Hair follicle dermal papilla cell (primary cell): ENCODE measurements at places on chromosomes 13 and 19. TPM values are rescaled to one million over a fixed set of nuclear protein-coding genes. Genes with fewer than 3 reads are reported as not detected.

UHRF1 gene
- 13.7 and 19.1 TPM in 2 replicates for total RNA-seq

ZNF440 gene
- total RNA-seq: 8.5 and 10.4 TPM in 2 replicates

ZNF841 gene
- 38.1 and 41.0 TPM in 2 replicates for total RNA-seq

TMEM38A gene
- 0.97 and 1.3 TPM in 2 replicates for total RNA-seq

ZNF534 gene
- total RNA-seq: not detected in 2 replicates

FFAR2 gene
- total RNA-seq: not detected in 2 replicates

DNAAF3 gene
- 0.24 TPM in 1 of 2 replicates, not detected in the other for total RNA-seq

CEACAM4 gene
- not detected in 2 replicates for total RNA-seq

CD177 gene
- under 0.01 TPM in 1 of 2 replicates, not detected in the other for total RNA-seq

NOTCH3 gene
- 6.9 and 14.4 TPM in 2 replicates for total RNA-seq

TBC1D4 gene
- 35.2 and 43.0 TPM in 2 replicates for total RNA-seq

KLK14 gene
- not detected in 2 replicates for total RNA-seq

DAND5 gene
- total RNA-seq: 0.65 and 0.85 TPM in 2 replicates

PCSK4 gene
- 2.3 and 2.8 TPM in 2 replicates for total RNA-seq

UPK1A gene
- not detected in 2 replicates for total RNA-seq

CASP14 gene
- 0.12 TPM in 1 of 2 replicates, not detected in the other for total RNA-seq

NANOS3 gene
- 0.49 TPM in 1 of 2 replicates, not detected in the other for total RNA-seq

TSPAN16 gene
- not detected in 2 replicates for total RNA-seq

KPTN gene
- total RNA-seq: 2.6 and 2.8 TPM in 2 replicates

NCAN gene
- under 0.01 TPM in 1 of 2 replicates, not detected in the other for total RNA-seq

PSG7 gene
- 0.16 TPM in 1 of 2 replicates, not detected in the other for total RNA-seq

JAK3 gene
- 5.6 and 15.3 TPM in 2 replicates for total RNA-seq

OSCAR gene
- total RNA-seq: 0.16 and 0.36 TPM in 2 replicates

PSG3 gene
- total RNA-seq: not detected in 2 replicates

IRGC gene
- not detected in 2 replicates for total RNA-seq

FPR2 gene
- not detected in 2 replicates for total RNA-seq

ZNF626 gene
- 23.6 and 28.1 TPM in 2 replicates for total RNA-seq

SPIB gene
- not detected in 2 replicates for total RNA-seq

PSG6 gene
- not detected in 2 replicates for total RNA-seq

URAD gene
- not detected in 2 replicates for total RNA-seq

CTXN1 gene
- total RNA-seq: 0.61 and 1.9 TPM in 2 replicates

MEIOSIN gene
- not detected in 2 replicates for total RNA-seq
